ENCODE measurements at places on chromosomes 5 and 9. TPM values are rescaled to one million over a fixed set of nuclear protein-coding genes. Genes with fewer than 3 reads are reported as not detected.

Gene RASGRF2
- 8.2 TPM for total RNA-seq

Gene PCDHA12
- total RNA-seq: not detected

Gene FGD3
- not detected for total RNA-seq

Gene RANBP3L
- not detected for total RNA-seq

Gene C5orf22
- 27.5 TPM for total RNA-seq

Gene PRXL2C
- 14.7 TPM for total RNA-seq

Gene RNF208
- total RNA-seq: 4.8 TPM

Gene ELAVL2
- total RNA-seq: 0.20 TPM

Gene CER1
- not detected for total RNA-seq

Gene ABLIM3
- 42.1 TPM for total RNA-seq

Gene OR13C9
- not detected for total RNA-seq

Gene NOXA1
- total RNA-seq: 0.91 TPM

Gene EPB41L4B
- 0.15 TPM for total RNA-seq

Gene TMEM252
- total RNA-seq: not detected

Data from endothelial cell of umbilical vein (primary cell).